ENCODE measurements at places on chromosomes 7 and 10. TPM values are rescaled to one million over a fixed set of nuclear protein-coding genes. Genes with fewer than 3 reads are reported as not detected.

GRCh38 chr7:66880053-66880452, 41.0 kb upstream of the TMEM248 start:
- no peak for DNase-seq

DNA sequence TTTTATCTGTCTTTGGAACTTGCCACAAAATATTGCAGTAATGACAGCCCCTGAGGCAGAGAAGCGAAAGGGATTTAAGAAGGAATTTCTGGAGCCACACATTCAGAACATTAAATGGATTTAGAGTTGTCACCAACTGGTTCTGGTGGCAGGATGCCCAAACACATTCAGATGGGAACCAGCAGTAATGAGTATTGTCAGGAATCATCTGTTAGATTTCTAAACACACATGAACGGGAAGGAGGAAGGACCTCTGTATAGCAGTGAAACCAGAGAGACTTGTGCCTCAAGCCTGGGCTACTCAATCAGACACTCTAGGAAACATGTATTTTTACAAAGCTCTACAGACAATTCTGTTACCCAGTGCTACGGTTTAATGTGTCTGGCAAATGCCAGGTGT, 103.8 kb upstream of the CCNY start:
- no peak for DNase-seq

- no peak for DNase-seq
Observed at GRCh38 chr7:147944321-147944720, 646.2 kb upstream of the C7orf33 start.

- DNase-seq, result no peak
Observed at GRCh38 chr10:75303045-75303777, 67.5 kb upstream of the COMTD1 start.

- DNase-seq, result no peak
Observed at GRCh38 chr10:103792547-103792946, 62.8 kb downstream of the SH3PXD2A start.

DNA sequence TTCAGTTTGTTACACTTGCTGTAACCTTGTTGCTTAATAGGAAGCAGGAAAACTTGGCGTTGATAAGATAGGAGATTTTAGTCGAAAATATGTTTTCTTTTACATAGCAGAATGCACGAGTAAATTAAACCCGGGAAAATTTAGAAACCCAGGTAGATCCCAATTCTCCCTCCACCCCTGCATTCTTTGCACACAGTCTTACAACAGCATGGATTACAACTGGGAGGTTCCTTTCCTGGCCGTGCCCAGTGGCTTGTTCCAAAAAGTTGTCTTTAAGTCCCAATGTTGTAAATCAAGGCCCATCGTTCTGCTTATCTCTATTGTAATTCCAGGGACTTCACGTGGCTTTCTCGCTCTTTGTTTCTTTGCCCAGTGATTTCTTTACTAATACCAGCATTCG, 1.1 kb upstream of the DPY19L1 start:
- no peak for DNase-seq

- DNase-seq, result no peak
Observed at GRCh38 chr10:129608653-129609052, 141.6 kb downstream of the MGMT start.

GRCh38 chr7:30005464-30005863, 15.9 kb upstream of the SCRN1 start:
- no peak for DNase-seq

GRCh38 chr7:77479536-77480088, 57.5 kb upstream of the PTPN12 start:
- DNase-seq, result no peak

DNA sequence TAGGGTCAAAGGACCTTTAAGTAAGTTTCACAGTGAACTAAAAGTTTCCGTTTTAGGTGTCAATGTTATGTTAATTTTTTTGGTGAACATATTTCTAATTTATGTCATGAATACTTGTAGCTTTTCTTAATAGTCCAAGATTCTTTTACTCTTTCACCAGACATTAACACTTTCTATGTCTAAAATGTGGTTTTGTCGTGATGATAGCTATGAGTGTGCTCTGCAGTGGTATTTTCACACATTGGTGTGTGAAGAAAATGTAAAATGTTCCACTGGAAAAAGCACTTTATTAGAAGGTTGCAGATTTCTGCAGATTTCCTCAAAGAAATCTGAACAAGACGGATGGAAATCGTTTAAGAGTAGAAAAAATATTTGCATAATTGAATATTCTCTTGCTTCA, 561.0 kb upstream of the ANKRD30A start:
- DNase-seq, result no peak

DNA sequence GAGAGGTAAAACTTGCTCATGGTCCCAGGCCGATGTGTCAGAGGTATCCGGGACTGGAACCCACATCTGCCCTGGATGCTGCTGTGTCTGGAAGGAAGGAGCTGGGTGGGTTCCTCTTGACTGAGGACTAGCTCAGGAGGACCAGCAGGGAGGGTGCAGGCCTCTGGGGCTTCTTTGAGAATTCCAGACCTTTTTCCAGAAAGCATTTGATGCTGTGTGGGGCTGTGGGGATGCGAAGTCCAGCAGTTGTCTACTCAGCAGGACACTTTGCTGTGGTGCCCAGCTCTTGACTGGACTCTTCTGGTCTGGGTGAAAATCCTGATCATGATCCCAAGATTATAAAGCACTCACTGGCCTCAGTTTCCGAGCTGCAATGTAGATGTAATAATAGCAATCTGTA, 1.7 kb downstream of the RAMP3 start:
- DNase-seq, result no peak

DNA sequence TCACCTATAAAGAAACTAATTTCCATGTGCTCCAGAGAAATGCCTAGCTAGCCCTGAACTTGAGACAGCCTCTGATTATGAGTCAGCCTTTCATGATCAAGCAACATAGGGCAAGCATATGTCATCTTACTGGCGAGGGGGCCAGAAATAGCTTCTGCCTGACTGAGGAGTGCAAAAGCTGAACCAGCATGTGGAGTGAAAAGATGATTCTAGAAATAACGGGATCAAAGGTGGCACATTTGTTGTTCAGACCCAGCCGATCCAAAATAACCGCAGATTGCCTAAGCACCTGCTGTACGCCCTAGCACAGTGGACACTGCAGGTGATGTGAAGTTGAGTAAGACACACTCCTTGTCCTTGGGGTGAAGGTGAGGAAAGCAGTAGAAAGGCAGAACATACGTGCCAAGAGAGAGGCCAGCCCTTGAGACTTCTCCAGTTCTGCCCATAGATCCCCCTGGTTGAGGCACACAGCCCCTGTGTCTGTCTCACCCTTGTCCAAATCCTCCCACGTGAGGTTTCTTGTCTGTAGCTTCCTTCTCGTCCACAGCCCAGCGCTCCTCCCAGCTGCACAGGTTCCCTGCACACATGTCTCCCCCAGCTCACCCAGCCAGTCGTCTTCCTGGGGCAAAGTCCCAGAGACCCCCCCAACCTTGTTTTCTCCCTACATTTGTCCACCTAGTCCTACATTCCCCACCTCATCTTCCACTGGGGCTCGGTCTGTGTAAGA, 2.8 kb upstream of the BCL7B start:
- no peak for DNase-seq

GRCh38 chr10:125543796-125544195, 139.2 kb downstream of the TEX36 start:
- no peak for DNase-seq

DNA sequence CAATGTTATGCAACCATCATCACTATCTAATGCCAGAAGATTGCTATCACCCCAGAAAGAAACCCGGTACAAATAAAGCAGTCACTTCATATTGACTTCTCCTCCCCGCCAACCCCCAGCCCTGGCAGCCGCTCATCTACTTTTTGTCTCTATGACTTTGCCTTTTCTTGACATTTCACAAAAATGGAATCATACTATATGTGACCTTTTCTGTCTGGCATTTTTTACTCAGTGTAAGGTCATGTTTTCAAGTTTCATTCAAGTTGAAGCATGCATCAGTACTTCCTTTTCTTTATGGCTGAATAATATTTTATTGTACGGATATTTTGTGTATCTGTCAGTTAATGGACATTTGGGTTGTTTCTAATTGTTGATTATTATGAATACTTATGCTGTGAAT, 28.1 kb downstream of the FHIP2A start:
- DNase-seq, result no peak

GRCh38 chr7:42502022-42502421, 265.0 kb upstream of the GLI3 start:
- DNase-seq, result no peak

- no peak for DNase-seq
Observed at GRCh38 chr10:102581981-102582580, 62.2 kb upstream of the TRIM8 start.

DNA sequence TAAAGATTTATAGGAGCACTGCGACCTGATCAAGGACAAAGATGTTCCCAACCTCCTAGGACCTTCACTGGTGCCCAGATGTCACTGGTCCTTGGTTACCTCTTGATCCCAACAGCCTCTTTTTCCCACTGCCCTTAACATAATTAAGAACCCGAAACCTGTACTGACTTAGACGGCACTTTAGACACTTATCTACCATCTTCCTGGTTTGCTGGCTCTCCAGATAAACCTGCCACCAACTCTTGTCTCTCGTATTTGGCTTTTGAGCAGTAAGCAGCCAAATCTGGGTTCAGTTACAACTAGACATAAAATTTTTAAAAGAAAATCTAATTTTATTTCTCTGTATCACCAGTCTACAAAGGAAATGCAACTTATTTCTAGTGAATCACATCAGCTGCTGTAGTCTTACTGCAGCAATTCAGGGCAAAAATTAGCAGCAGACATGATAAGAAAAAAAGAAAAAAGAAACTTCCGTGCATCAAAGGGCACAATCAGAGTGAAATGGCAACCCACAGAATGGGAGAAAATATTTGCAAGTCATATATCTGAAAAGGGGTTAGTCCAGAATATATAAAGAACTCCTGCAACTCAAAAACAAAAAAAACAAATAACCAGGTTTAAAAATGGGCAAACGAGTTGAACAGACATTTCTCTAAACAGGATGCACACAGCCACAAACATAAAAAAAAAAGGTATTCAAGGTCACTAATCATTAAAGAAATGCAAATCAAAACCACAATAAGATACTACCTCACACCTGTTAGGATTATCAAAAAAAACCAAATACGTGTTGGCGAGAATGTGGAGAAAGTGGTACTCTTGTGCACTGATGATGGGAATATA, 9.4 kb downstream of the ASB13 start:
- DNase-seq, result peak; percentile 26

DNA sequence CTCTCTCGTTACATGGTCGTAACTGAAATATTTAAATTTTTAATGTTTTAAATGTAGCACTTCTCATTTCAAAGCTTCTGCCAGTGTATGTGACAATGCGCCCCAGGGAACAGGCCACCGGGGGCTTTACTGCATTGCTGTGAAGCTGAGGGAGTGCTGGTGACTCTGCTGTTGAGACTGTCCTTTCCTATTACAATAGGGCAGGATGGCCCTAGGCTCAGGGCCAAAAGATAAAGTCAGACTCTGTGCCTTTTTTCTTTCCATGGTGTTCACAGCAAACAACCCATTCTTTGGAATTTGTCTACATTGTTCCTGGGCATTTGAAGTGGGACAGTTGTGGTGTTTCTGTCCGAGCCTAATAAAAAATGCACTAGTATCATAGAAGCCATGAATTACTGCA, 107.3 kb downstream of the GALNT11 start:
- DNase-seq, result no peak

- DNase-seq, result no peak
Observed at GRCh38 chr10:63204667-63205391, 71.7 kb downstream of the NRBF2 start.

DNA sequence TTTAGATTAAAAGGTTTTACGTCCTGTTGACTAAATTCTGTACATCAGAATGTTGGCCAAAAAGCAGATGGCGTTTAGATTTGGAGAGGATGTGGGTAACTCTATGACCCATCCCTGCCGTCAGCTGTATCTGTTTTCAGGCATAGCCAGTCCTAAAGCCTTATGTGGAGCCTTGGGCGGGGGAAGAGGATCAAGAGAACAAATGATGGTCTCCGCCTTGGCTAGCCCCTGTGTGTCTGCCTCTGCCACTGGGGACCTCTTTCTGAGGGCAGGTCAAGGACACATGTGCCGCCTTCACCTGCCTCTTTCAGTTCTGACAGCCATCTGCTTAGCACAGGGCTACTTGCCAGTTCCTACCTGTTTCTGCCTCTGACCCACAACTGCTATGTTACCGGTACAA, 24.1 kb downstream of the PDSS1 start:
- peak; percentile 32 for DNase-seq

DNA sequence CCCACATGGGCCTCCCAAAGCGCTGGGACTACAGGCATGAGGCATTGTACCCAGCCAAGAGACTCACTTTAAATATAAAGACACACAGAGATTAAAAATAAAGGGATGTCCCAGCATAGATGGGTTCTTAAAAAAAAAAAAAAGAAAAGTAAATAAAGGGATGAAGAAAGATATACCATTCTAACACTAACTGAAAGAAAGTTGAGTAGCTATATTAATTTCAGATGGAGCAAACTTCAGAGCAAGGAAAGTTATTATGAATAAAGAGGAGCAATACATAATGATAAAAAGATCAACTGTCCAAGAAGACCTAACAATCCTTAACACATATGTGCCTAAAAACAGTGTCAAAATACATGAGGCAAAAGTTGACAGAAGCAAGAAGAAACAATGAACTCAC, 33.0 kb upstream of the SPOCK2 start:
- no peak for DNase-seq

DNA sequence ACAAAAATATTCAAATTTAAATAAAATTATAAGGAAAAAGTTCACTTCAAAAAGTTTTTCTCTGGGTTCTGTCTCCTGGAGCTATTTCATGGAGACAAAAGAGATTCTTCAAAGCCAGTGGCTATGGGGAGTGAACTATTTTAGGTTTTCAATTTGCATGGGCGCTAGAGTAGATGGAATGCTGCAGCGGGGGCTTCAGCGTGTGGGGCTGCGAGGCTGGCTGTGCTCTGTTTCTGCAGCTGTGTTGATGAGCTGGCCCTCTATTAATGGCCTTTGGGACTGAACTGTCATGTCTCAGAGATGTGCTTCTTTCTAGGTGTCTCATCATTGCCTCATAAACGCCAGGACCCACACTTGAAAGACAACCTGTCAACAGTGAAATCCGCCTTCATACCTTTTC, 108.4 kb upstream of the NPY start:
- DNase-seq, result no peak

DNA sequence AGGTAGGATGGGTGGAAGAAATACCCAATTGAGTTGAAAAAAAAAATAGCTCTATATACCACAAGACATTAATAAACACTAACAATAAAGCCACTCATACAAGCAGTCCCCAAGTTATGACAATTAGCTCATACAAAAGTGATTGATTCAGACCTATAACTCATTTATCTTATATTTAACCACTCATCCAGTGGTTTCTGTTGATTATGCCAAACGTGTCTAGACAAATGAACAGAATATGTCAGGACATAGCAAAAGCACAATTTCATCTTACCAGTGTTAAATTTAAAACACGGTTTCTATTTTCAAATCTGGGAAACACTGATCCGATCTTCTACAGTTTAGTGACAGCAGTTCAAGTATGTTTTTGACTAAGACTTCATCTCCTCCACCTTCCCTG, 17.0 kb downstream of the ABI1 start:
- no peak for DNase-seq

HTR5A gene
- total RNA-seq, result not detected

SPAG6 gene
- total RNA-seq, result 0.46 TPM

ERVW-1 gene
- total RNA-seq, result not detected

CFAP69 gene
- total RNA-seq, result not detected

ETV1 gene
- total RNA-seq, result not detected

BTBD16 gene
- total RNA-seq, result not detected

TBX20 gene
- total RNA-seq, result not detected

CDK14 gene
- 0.38 TPM for total RNA-seq

STAG3 gene
- 9.0 TPM for total RNA-seq

MBL2 gene
- not detected for total RNA-seq

SUGCT gene
- total RNA-seq, result not detected

ZP3 gene
- 5.3 TPM for total RNA-seq

SP8 gene
- total RNA-seq, result not detected

THSD7A gene
- not detected for total RNA-seq

PDGFA gene
- total RNA-seq, result 1.5 TPM

SLC18A3 gene
- not detected for total RNA-seq

Data from naive thymus-derived CD4-positive, alpha-beta T cell (primary cell).